ENCODE measurements at places on chromosomes 12 and 14. TPM values are rescaled to one million over a fixed set of nuclear protein-coding genes. Genes with fewer than 3 reads are reported as not detected.

Gene PLCZ1
- not detected for total RNA-seq

Gene ASPG
- not detected for total RNA-seq

Gene ACSM4
- total RNA-seq = not detected

Gene REP15
- 0.89 TPM for total RNA-seq

Gene GPRC5D
- not detected for total RNA-seq

Gene SLC25A29
- total RNA-seq = 19.9 TPM

Gene C1S
- 36.6 TPM for total RNA-seq

Gene SLC17A8
- not detected for total RNA-seq

Gene E2F7
- 8.9 TPM for total RNA-seq

Gene PRICKLE1
- 2.9 TPM for total RNA-seq

Gene SYNDIG1L
- total RNA-seq = not detected

Gene BLOC1S1
- total RNA-seq = 233 TPM

Gene WBP11
- 14.1 TPM for total RNA-seq

Gene CCND2
- 30.6 TPM for total RNA-seq

Gene SERPINA5
- total RNA-seq = under 0.01 TPM

Gene CD69
- total RNA-seq = not detected

Gene SVOP
- total RNA-seq = not detected

Gene SLC7A8
- 0.34 TPM for total RNA-seq

Gene PTCSC3
- total RNA-seq = not detected

Gene RERG
- total RNA-seq = 0.17 TPM

Gene RHEBL1
- 1.0 TPM for total RNA-seq

All from bronchus fibroblast of lung (primary cell).